ENCODE measurements at places on chromosomes 6 and 20.

GRCh38 chr6:87753131-87753685 lies 51.2 kb upstream of the AKIRIN2 start:
- DNase-seq: no peak

DNA sequence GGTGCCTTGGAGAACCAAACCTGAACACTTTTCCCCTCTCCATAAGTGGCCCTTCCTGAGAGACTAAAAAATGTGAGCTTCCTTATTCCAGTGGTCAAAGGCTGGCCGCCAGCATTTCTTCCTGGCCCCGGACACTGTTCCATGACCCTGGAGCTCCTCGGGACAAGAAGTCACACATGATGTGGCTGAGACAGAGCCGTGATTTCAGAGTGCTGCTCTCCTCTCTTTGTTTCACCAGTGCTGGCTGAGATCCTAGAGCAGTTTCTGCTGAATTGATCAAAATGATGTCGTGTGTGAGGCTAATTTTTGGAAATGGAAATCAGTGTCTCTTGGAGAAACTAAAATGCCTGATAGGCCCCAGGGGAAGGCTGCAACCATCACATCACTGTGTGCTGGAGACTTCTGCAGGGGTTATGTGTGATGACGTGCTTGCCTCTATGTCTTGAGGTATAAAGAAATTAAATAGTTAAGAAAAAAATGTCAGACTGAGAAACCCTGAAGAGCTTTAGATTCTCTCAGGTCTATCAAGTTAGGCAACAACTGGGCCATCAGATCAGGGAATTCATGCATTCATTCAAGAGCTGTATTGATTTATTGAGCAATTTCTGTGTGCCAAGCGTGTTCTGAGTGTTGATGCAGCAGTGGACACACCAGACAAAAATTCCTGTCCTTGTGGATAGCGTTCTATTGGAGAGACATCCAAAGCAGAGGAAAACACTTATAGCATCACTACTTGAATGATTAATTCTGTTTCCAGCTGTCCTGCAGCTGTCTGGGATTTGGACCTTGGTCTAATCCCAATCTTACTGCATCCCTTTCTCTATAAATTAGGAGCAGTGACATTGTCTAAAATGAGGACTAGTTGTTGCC lies 72.7 kb upstream of the CCN6 start:
- DNase-seq: no peak

- DNase-seq: no peak
Observed at GRCh38 chr6:52411911-52412310, 8.2 kb upstream of the EFHC1 start.

GRCh38 chr6:129476810-129477209 lies 233.2 kb downstream of the ARHGAP18 start:
- no peak for DNase-seq

DNA sequence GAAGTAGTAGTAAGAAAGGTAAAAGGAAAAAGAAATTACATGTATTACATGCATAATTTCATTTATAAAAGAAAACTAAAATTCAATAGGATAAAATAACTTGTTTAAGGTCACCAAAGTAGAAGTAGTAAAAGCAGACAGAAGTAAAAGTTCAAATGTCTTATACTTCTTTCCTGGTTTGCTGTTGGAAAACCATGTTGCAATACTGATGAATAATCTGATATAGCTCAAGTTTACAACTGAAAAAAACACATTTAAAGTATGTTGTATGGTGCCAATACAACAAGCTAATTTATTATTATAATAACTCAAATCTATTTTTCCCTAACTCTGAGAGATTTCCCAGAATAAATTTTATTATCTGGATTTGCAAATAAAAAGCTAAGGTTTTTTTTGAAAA lies 78.3 kb downstream of the PHIP start:
- no peak for DNase-seq

- DNase-seq: no peak
Observed at GRCh38 chr6:12250383-12250770, 39.8 kb upstream of the EDN1 start.

DNA sequence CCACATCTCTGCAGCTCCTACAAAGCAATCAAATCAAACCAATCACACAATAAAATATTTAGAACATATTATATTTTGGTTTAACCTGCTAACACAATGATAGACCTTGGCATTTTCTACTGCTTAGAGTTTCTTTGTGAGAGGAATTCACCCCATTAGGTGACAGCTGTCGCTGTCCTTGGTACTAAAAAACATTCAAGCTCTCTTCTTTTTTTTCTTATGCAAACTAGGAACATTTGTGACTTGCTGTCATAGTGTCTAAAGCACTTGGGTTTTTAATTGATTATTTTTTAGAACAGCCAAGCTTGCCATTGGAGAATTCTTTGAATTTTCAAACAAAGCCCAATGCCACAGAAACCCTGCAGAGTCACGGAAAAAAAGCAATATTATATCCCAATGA lies 46.4 kb downstream of the CNR1 start:
- DNase-seq: no peak

DNA sequence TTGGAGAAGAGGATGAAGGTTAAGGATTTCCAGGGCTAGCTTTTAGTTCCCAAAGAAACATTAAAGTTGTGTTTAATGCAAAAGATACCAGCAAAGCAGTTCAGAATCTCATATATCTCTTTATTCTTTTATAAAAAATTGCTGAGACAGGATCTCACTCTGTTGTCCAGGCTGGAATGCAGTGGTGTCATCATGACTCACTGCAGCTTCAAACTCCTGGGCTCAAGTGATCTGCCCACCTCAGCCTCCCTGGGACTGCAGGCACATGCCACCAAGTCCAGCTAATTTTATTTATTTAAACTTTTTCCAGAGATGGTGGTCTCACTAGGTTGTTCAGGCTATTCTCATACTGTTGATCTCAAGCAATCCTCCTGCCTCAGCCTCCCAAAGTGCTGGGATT lies 41.1 kb upstream of the CAP2 start:
- peak; percentile 46 for DNase-seq

DNA sequence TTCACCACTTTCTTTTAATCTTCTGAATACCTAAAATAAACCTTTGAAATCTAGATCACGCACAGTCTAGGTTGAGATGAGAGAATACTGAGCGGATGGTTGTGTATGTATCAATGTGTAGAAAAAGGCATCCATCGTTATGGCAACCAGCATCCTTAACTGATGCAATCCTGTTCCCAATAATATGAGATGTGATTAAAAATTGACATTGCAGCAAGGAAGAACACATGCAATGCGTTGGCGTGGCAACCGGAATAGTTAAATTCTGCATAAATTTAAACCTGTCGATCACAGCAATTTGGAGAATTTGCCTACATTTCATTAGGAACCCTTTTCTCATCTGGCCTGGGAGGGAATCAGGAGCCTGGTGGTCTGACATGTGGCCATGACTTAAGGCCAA lies 1.3 kb upstream of the L3MBTL1 start:
- DNase-seq: no peak

DNA sequence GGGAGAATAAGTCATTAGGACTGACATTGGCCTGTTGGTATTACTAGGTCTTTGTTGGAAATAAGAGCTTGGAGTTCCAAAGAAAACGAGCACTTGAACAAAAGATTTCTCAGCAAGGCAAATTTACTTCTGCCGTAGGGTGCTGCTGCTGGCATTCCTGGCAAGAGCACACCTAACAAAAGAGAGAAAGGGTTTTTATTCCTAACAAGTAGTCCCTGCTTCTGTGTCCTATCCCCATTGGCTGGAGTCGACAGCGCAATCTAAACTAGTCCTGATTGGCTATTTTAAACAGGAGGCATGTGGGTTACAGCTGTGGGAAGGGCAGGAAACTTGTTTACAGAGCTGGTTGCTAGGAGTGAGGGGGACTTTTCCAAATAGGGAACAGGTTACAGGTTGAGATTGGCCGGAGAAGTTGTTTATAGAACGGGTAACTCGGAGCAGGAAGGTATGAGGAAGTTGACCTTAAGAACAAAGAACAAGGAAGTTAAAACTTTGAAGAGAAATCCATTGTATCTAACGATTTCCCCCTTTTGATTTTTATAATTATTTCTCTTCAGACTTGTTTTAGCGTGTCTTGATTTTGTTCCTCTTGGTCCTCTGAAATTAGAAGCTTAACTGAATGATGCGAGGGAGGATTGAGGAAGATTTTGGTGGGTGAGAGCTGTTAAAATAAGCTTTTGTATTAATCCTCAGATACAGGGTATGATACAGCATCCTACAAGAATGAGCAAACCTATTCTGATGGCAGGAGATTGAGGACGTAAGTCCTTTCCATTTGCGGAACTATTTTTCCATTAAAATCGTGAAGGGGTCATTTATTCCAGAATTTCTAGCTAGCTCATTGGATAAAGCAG lies 3.4 kb upstream of the ZNFX1 start:
- peak; percentile 32 for DNase-seq

- DNase-seq: no peak
Observed at GRCh38 chr20:47735412-47736400, 49.6 kb downstream of the SULF2 start.

DNA sequence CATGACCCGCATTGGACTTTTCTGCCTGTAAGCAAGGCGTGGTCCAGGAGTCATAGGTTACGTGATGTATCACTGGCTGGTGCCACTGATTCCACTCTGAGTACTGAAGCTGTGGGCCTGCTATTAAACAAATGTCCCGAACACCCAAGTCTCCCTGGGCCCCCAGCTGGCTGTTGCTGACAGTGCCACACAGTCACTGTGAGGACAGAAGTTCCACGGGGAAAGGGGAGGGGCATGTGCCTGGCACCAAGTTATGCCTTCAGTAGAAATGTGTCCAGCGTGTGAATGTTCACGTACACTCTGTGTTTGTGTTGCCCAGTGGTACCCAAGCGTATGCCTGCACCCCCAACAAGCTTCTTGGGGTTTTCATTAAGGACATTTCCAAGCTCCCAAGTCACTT lies 171.4 kb upstream of the QKI start:
- DNase-seq: no peak

DNA sequence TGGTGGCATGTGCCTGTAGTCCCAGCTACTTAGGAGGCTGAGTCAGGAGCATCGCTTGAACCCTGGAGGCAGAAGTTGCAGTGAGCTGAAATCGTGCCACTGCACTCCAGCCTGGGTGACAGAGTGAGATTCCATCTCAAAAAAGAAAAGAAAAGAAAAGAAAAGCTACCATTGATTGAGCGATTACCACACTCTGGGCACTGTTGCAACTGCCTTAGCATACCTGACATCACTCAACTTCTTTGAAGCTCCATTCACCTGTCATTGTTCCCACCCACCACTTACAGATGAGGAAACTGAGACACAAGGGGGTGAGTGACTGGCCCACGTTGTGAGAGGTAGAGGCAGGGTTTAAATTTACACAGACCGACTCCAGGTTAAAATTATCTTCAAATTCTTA lies 442.1 kb upstream of the SULF2 start:
- no peak for DNase-seq

DNA sequence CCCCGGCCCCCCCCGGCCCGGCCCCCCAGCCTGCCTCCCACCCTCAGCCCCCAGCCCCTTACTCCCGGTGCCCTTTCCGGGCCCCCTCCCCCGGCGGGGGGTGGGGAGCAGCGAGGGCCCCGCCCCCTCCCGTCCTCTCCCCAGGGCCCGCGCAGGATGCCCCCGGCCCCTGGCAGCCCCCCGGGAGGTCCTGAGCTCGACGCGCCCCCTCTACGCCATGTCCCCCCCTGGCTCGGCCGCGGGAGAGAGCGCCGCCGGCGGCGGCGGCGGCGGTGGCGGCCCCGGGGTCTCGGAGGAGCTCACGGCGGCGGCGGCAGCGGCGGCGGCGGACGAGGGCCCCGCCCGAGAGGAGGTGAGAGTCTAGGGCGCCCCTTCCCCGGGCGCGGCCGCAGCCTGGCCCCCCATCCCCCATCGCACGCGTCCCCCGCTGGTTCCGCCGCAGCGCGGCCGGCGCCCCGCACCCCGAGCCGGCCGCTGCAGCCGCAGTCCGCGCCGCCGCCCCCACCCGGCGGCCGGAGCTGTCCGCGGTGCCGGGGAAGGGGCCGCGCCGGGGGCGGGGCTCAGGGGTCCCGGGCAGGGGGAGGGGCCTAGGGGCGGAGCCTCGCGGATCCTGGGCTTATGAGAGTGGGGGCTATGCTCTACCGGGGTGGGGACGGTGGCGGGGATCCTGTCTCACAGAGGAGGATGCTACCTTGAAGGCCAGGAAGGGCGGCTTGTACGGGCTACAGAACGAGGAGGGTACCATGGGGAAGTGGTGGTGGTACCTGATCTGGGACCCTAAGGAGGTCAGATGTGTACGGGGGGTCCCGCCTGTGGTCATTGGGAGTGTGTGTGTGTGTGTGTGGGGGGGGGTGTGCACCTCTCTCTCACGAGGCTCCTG lies 516 bp downstream of the TMEM151B start:
- no peak for DNase-seq

- no peak for DNase-seq
Observed at GRCh38 chr6:143449714-143450452, 612 bp downstream of the ADAT2 start.

DNA sequence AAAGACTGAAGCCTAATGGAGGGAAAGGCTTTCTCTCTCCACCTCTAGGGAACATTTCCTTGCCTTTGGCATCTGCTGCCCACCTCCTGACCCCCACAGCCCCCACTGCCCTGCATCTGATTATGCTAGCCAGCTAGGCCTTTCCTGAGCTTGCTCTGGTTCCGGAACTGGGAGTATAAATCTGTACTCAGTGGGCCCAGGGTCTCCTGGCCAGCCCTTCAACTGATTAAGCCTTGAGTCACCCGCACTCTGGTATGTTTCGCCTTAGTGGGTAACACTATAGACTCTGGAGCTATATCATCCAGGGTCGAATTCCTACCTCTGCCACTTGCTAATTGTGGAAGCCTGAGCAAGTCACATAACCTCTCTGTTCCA lies 45.6 kb upstream of the RIPOR2 start:
- no peak for DNase-seq

DNA sequence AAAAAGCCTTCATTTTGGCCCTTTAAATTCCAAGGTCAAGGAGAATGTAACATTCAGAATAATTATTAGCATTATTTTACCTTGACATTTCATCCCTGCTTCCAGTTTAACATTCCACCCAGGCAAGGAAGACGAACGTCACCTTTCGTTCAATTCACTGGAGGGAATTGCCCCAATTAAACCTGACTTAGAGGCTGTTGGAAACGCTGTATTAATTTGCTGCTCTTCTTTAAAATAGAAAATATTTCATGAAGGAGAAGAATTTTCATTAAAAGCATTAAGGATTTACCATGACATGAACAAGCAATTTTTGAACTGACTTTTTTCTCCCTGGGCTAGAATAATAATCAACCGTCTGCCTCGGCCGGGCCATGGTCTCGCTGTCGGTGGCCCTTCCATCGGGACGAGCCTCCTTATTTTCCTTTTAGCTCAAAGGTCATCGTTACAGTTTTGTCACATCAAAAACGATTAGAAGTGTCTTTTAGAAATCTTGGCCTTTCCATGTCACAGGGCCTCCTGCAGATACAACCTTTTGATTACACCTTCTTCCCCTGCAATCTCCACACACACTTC lies 282.9 kb upstream of the SOX4 start:
- DNase-seq: no peak

GRCh38 chr6:112310439-112311125 lies 36.5 kb upstream of the RFPL4B start:
- DNase-seq: no peak
